ENCODE measurements at places on chromosomes 13 and 19.

DNA sequence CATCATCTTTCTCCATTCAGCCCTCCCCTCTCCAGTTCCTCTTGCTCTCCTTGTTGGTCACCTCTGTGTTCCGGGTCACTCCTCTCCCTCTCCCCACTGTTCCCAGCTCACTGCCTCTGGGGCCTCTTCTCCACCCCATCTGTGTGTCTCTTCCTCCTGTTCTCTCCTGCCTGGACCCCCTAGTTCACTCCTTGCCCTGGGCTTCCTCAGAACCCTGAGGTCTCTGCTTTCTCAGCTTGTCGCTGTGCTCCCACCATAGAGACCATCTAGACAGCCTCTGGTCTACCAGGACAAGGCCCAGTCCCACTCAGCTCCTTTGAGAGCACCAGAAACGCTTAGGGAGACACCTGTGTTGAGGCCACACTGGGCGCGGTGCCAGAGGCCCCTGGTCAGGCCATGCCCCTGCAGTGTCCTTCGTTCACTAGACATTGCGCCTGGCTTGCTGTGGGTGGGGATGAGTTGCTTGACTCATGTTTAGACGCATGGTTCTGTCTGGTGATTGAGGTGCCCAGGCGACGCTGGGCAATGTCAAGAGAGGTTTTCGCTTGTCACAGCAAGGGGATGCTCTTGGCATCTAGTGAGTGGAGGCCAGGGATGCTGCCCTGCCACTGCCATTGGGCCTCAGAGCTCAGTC is 4.8 kb downstream of the LENG9 start:
- no peak for DNase-seq

DNA sequence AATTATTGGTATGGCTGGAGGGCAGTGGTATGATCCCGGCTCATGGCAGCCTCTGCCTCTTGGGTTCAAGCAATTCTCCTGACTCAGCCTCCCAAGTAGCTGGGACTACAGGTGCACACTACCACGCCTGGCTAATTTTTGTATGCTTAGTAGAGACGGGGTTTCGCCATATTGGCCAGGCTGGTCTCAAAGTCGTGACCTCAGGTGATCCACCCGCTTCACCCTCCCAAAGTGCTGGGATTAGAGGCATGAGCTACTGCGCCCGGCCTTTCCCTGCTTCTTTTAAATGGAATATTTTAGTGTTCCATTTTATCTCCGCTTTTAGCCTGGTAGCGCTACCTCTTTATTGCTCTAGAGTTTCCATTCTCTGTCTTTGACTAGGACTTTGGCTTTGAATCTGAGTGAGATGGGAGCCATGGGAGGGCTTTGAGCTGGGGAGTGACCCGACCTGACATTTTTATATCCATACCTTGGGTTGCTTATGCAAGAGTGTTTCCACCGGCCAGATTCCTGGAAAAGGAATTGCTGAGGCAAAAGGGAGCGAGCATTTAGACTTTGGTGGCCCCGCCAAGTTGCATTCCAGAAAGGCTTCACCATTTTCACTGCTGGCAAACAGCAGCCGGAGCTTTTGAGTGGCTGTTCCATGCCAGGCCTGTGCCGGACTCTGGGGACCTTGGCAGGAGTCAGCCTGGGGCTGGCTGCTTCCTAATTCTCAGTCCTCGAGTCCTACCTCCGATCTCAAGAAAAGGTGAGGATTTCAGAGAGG is 22.9 kb downstream of the BICRA start:
- peak; percentile 26 for DNase-seq

- DNase-seq = peak; percentile 65
Observed at GRCh38 chr13:67619351-67619994, 389.3 kb upstream of the PCDH9 start.

GRCh38 chr13:37001921-37002250 is 1.3 kb downstream of the EXOSC8 start:
- DNase-seq = no peak

DNA sequence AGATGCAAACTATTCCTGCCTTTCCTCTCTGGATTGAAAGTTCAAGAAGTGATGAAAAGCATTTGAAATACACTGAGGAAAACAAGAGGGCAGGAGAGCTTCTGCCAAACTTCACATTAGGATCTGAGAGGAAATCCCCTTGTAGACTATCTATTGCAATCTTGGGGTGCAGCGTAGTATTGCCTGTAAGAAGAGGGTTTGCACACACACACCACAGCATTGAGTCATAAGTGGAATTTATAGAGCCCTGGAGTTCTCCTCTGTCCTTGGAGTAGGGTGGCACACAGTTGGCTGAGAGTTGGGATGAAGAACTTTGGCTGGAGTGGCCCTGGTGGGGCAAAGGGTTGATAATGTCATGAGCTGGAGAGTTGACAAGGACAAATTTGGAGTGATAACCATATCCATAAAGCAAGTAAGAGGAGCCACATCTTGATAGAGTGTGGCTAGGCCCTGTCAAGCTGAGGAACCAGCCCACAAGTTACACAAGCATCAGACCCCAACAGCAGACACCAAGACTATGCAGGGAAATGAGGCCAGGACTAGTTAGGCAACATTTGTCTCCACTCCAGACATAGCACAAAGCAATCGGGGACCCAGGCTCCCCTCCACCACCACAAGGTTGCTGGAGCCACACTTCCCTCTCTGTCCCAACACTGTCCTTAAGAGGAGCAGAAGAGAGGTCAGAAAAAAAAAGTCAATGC is 520.9 kb downstream of the KLF5 start:
- DNase-seq = no peak

DNA sequence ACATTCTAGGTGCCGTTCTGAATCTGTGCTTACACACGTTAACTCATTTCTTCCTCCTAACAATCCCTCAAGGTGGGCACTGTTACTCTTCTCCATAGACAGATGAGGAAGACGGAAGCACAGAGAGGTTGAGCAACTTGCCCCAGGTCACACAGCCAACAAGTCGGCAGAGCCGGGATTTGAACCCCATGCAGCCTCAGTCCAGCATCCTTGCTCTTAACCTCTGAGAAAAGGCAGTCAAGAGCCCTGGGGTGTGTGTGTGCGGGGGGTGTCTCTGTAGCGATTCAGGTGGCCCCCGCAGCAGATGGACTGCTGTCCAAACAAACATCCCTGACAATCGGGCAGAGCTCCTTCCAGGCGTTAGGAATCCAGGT is 6.3 kb downstream of the PTPRS start:
- no peak for DNase-seq

GRCh38 chr19:55146078-55146704 is 2.8 kb downstream of the TNNT1 start:
- DNase-seq = no peak

DNA sequence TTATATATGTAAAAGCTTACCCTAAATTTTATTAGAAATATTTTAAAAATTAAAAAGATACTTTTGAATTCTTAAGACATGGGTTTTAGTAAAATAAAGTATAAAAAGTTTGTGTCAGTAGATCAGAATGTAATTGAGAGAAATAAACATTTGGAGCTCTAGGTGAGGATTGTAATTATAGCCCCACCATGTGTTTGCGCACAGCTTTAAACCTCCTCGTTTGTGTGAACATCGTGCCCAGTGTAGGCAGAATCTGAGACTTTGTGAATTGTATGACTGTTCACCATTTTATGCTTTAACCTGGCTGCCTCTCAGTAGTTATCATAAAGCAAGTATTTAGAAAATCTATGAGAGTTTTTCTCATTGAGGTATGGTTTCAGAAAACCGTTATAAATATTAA is 29.1 kb downstream of the CUL4A start:
- no peak for DNase-seq

GRCh38 chr19:3175781-3176714 is 2.5 kb upstream of the S1PR4 start:
- DNase-seq = peak; percentile 46

DNA sequence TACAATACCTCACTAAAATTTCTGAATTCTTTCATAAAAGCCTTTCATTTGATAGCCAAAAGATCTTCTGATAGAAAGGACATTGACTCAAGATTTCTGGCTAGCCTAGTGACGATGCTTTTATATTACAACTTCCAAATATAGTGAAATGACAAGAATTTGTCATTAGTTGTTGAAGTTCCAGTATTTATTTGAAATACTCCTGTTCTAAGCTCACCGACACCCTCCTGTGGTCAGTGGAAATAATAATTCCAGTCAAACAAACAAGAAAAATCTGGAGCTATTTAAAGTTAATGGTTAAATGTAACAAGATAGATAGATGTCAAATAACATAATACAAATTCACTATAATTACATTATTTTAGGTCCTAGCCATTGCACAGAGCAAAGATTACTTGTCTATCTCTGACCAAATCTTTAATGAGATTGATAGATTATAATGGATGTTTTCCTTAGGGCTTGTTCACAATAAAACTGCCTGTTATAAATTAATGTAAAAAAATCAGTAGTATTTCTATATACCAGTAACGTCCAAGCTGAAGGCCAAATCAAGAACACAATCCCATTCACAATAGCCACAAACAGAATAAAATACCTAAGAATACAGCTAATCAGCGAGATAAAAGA is 195.5 kb downstream of the RGCC start:
- DNase-seq = peak; percentile 67

DNA sequence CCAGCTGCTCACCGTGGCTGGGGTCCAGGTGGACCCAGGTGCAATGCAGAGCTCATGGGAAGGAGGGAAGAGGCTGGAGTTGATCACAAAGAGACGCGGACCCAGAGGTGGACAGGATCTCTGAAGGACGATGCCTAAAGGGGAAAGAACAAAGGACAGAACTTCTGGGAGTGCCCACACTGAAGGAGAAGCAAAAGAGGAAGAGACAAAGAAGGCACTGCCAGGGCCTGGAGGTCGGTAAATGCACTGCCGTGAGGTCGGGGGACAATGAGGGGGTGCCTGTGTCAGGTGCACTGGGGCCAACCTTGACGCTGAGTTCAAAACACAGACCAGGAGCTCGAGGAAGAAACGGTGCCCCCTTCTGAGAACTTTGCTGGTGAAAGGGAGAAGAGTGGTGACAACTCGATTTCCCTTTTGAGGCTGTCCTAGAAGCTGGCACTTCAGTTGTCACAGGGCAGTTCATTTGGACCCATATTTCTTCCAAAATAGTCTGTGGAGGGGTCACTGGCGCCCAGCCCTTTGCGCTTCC is 55.6 kb downstream of the GJA3 start:
- no peak for DNase-seq

DNA sequence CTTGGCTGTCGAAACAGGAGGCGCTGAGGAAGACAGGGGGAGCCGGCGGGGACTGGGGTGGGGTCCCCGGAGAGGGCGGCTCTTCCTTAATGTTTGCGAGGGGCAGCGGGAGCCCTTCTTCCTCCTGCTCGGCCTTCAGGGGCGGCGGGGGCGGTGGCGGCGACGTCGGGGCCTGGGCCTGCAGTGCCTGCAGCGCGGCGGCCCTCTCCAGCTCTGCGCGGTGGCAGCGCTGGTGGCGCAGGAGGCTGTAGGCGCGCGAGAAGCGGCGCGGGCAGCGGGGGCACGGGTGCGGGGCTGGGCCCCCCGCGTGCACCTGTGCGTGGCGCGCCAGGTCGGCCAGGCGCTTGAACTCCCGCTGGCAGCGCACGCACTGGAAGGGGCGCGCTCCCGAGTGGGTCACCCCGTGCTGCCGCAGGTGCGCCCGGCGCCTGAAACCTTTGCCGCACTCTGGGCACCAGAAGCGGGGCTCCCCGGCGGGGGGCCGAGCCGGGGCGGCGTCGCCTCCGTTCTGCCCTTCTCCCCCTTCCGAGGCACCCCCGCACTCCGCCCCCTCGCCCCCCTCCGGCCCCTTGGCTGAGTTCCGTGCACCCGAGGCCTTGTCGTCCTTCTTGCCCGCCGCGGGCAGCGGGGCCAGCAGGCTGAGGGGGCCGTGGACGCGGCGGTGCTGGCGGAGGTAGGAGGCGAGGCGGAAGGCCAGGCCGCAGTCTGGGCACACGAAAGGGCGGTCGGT is 2.5 kb downstream of the ZNF579 start:
- no peak for DNase-seq

- DNase-seq = no peak
Observed at GRCh38 chr13:51223560-51224270, 1.5 kb downstream of the FAM124A start.

- no peak for DNase-seq
Observed at GRCh38 chr13:47665043-47665442, 336.0 kb downstream of the SUCLA2 start.

DNA sequence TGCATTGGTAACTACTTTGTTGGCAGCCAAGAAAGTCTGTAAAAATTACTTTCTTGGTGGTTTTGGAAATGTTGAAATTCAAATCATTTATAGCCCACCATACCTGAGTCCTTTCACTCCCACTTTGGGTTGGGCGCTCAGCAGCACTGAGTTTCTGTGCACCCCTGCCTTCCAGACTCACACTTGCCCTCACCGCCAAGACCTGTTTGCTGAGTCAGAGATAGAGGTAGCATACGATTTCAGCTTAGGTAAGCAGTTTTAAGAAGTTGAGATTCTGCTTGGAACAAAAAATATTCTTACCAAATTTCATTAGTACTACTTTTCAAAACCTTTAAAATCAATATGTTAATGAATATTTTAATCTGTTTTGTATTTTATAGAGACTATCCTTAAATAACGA is 12.6 kb downstream of the MPHOSPH8 start:
- DNase-seq = no peak

GRCh38 chr19:13849991-13850909 is 26.7 kb upstream of the NANOS3 start:
- DNase-seq = peak; percentile 75

DNA sequence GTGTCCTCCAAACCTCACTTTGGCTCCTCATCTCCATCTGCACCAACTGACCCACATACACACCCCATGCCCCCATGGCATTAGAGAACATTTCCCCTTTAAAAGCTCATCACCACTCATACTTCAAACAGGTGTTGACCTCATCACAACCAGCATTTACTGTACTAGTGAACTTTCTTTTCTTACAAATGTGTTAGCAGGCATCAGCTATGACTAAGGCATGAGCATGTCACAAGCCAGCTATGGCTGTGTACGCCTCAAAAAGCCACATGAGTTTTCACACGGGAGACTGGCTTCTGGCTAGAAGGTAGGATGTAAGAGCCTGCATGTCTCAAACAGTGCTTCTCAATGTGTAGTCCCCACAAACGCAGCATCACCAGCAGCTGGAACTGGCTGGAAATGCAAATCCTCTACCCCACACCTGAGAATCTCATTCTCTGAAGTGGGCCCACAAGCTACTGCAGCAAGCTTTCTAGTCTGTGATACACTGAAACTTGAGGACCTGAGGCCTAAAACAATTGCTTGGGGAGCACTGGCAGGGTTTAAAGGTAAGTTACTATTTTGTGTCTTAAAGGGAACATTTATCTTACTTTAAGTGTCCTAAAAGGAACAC is 66.8 kb downstream of the TUBGCP3 start:
- DNase-seq = no peak

DNA sequence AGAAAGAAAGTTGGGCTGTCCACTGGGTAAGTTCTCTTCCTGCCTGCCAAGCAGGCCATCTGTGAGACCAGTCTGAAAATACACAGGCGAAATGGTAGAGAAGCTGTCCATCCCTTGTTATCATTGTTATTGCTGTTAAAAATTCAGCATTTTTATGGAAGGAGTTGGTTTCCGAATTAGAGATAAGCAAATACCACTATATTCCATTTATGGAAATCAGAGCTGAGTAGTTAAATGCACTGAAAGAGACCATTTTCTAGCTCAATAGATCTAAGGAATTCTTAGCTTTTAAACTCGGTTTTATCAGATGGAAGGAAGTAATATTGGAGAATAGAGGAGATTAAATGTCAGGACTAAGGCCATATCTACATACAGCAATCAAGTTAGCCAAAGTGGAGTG is 40.7 kb downstream of the MZT1 start:
- DNase-seq = no peak
